ENCODE measurements at places on chromosomes 12 and 14.

DNA sequence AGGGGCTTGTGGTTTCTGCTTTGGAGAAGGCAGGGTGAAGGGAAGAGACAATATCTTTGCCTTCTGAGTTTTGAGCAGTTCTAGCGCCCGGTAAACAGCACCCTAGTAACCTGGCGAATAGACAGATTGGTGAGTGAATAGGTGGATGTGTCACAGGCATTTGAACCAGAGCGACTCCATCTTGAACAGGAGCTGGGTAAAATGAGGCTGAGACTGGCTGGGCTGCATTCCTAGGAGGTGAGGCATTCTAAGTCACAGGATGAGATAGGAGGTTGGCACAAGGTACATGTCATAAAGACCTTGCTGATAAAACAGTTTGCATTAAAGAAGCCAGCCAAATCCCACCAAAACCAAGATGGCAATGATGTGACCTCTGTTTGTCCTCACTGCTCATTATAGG lies 643.6 kb upstream of the TMEM132C start:
- no peak for DNase-seq

DNA sequence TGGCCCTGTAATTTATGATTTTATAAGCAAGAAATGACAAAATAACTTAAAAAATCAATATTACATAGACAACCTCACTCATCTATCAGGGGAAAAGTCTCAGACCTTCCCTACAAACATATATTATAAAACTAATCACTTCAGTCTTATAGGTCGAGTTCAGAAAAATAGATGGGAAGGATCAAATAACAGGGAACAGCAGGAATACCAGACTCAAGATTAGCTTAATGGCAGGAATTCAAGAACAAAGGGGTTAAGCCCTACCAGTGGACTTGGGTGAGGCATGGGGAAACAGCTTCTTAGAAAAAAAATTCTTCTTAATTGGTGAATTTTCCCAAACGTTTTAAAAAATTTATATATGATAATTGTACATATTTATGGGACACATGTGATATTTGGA lies 51.6 kb upstream of the CRY1 start:
- DNase-seq: no peak

DNA sequence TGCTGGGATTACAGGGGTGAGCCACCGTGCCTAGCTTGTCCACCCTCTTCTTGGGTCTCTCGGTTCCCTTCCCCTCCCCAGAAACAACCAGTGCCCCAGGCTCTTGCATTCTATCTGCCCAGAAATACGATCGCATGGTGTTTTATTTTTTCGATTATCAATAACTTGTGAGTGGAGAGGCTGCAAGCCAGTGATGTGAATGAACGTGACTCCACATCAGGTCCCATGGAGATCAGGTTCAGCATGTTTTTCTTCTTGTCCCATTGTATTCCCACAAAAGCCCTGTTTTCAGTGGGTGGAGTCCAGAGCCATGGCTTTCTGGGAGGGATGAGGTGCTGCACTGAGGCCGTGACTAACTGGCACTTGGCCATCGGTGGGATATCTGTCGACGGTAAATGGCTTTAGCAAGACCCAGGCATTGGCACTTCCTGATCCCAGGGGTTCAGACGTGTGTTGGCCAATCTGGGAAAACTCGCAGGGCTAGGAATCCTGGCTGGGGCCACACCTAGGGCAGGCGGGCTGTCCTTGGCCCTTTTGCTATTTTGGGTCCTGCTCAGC lies 12.7 kb upstream of the HNF1A start:
- no peak for DNase-seq

DNA sequence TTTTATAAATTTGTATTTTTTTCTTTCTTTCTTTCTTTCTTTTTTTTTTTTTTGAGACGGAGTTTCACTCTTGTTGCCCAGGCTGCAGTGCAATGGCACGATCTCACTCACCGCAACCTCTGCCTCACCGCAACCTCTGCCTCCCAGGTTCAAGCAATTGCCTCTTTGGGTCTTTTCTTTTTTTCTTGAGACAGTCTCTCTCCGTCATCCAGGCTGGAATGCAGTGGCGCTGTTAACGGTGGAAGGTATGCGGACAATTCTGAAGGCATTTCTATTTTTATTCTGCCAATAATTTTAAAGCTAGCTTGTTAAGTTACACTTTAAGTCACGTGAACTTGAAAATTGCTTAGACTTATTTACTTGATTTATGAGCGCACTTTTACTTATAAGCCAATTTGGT lies 8.8 kb upstream of the PHC1 start:
- no peak for DNase-seq

- DNase-seq: no peak
These were observed 1.4 kb downstream of the EPS8 start for GRCh38 chr12:15787778-15788177.

GRCh38 chr14:69291891-69292561 lies 32.1 kb downstream of the GALNT16 start:
- DNase-seq: no peak

DNA sequence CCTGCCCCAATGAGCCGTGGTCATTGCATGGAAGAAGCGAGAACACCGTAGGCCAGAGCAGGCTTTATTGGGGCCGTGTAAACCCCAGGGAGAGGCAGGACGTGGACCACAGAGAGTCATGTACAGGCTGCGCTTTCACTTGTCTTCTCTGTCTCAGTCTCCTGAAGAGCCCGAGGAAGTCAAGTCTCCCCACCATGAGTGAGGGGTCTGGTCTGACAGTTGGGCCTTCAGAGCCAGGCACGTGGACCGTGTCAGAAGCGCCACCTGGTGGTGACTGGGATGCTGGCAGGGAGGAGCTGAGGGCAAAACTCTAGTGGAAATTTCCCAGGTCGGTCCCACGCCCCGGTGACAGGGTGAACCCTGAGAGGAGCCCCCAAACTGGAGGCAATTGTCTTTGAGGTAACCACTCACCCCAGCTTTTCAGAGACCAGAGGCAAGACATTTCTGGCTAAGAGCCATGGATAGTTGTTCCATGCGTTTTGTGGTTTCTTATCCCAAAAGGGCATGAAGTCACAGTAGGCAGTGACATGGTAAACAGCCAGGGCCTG lies 17.4 kb downstream of the RPS6KL1 start:
- peak; percentile 86 for DNase-seq

DNA sequence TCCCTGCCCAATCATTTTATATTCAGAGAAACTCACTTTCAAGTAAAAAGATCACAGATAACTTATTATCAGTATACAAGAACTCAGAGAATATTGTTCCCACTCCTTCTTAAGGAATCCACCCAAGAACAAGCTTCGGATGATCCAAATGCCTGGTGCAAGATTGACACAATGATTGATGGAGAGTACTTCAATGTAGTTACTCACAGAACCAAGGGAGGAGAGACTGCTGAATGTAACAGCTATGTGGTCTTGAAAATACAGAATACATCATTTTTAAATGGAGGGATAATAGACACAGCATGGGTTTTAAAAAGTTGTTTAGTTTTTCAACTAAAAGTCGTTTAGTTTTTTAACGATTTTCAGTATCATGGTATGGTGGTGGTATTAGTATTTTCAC lies 38.4 kb upstream of the SELPLG start:
- no peak for DNase-seq

- peak; percentile 14 for DNase-seq
These were observed 15.9 kb downstream of the ZNF641 start for GRCh38 chr12:48334808-48335207.

GRCh38 chr12:16072678-16073077 lies 161.5 kb downstream of the DERA start:
- no peak for DNase-seq

DNA sequence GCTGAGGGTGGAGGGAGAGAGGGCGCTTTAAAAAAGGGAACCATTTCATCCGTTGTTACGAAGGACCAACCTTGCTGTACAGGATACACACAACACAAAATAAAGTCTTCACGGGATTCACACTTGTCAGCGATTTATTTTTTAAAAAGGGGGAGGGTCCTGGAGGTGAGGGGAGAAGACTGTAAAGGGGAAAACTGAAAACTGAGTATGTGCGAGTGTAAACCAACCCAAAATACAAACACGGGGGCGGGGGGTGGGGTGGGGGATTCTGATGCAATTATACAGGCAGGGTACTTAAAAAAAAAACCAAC lies 499 bp upstream of the PRKAG1 start:
- DNase-seq: no peak

GRCh38 chr14:28077021-28077420 lies 689.6 kb upstream of the FOXG1 start:
- peak; percentile 61 for DNase-seq

GRCh38 chr12:30796891-30797371 lies 42.2 kb upstream of the CAPRIN2 start:
- no peak for DNase-seq

DNA sequence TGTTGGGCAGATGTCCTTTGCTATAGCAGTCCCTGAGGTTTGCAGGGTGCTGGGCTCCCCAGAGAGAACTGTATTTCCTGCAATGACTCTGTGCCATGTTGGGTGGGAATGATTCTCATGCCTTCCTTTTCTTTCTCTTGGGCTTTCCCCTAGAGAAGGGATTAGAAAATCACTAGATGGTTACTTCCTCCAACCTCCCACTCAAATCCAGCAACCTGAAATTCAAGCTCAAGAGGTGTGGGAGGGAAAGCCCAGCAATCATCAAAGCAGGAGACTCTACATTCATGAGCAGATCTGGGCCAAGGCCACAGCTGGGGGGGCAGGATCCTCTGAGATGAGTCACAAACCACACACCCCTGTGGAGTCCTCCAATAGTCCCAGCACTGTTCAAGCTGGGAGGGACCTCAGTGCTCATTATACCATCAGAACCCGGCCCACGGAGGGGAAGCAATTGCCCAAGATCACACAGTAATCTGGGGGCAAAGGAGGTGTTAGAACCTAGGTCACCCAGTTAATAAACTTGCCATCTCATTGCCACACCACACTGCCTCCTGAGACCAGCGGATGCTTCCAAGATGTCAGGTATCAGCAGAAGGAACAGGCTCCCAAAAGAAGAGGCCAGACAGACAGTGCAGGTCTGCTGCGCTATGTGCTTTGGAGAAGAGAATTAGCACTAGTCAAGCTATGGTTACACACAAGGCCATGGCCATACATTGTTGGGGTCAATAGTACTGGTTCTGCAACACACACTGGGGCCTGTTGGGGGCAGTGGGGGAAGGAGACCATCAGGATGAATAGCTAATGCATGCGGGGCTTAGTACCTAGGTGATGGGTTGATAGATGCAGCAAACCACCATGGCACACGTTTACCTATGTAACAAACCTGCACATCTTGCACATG lies 65.7 kb downstream of the TTC9 start:
- DNase-seq: no peak

DNA sequence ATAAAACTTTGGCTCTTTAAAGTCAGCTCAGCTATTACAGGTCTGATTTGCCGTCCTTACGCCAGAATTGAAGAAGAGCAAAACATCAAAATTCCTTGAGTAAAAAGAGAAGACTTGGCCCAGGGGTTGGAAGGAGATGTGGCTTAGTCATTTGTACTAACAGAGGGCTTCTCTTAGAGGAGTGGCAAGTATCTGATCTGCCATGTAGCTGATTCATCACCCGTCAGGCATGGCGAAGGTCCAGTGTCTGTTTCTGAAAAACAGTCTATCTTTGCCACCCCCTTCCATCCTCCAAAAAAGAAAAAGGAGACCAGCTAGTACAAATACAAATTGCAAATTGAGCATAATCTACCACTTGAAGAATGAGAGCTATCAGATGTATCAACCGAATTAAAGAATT lies 91.9 kb downstream of the RAD52 start:
- DNase-seq: peak; percentile 51

DNA sequence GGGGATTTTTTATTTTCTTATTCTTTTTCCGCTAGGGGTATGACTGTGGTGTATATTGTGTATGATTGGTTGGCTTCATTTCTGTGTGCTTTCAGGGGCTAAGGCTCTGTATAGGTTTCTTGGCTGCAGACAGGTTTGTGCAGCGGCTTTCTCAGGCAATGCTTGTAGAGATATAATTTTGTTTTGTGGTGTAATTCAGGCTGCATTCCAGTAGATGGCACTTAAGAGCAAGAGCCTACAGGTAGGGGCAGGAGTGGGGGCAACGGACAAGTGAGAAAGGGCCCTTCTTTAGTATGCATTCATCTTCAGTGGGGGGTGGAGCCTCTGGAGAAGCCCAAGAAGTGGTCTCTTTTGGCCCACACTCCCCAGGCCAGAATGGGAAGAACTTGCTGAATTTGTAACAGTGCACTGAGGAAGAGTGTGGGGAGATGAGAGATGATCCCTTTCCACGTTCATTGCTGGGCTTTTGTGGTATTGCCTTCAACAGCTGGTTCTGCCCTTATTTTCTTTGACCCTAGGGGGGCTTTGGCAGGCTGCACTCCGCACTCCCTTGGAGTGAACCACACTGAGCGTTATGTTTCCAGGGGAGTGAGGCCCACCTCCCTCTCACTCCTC lies 78.6 kb downstream of the IFNG-AS1 start:
- DNase-seq: peak; percentile 14

GRCh38 chr12:27467641-27468040 lies 21.1 kb downstream of the SMCO2 start:
- no peak for DNase-seq

DNA sequence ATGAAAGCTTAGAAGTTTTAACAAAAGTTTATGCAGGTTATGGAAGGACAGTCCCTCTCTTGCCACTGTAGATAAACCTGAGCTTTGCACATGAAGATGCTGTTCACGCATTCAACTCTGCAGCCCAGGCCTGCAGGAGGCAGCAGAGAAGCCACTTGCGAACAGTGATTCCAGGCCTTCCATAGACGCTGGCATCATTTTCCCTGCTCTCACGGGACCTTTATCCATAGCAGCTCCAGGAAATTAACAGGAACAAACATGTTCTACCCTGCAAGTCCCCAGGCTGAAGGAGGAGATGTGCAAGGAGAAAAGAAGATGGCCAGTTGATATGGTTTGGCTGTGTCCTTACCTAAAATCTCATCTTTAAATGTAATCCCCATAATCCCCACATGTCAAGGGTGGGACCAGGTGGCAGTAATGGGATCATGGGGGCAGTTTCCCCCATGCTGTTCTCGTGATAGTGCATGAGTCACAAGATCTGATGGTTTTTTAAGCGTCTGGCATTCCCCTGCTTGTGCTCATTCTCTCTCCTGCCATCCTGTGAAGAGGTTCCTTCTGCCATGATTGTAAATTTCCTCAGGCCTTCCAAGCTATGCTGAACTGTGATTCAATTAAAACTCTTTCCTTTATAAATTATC lies 2.0 kb downstream of the ERP27 start:
- no peak for DNase-seq

- no peak for DNase-seq
These were observed 47.7 kb downstream of the C12orf50 start for GRCh38 chr12:87981495-87981894.

GRCh38 chr12:115830633-115831032 lies 446.9 kb downstream of the MED13L start:
- no peak for DNase-seq

GRCh38 chr12:89244536-89244935 lies 107.8 kb downstream of the DUSP6 start:
- peak; percentile 72 for DNase-seq

- no peak for DNase-seq
These were observed 21.7 kb downstream of the ABCD4 start for GRCh38 chr14:74281069-74281468.

DNA sequence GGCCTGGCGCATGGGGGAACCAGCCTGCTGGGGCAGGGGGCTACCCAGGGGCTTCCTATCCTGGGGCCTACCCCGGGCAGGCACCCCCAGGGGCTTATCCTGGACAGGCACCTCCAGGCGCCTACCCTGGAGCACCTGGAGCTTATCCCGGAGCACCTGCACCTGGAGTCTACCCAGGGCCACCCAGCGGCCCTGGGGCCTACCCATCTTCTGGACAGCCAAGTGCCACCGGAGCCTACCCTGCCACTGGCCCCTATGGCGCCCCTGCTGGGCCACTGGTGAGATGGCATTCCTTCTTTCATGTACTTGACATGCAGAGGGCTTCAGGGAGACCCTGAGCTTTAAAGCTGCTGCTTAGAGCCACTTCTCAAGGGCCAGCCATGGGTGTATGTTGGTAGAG lies 9.0 kb downstream of the LGALS3 start:
- peak; percentile 45 for DNase-seq

Data from hematopoietic multipotent progenitor cell treated with erythropoietin and hydrocortisone succinate and interleukin-3 and kit ligand, for 6 days (in vitro differentiated cells).